ENCODE measurements at places on chromosomes 5 and 9. TPM values are rescaled to one million over a fixed set of nuclear protein-coding genes. Genes with fewer than 3 reads are reported as not detected.

GRCh38 chr9:84705128-84705527 is 35.6 kb downstream of the NTRK2 start:
- DNase-seq: no peak

DNA sequence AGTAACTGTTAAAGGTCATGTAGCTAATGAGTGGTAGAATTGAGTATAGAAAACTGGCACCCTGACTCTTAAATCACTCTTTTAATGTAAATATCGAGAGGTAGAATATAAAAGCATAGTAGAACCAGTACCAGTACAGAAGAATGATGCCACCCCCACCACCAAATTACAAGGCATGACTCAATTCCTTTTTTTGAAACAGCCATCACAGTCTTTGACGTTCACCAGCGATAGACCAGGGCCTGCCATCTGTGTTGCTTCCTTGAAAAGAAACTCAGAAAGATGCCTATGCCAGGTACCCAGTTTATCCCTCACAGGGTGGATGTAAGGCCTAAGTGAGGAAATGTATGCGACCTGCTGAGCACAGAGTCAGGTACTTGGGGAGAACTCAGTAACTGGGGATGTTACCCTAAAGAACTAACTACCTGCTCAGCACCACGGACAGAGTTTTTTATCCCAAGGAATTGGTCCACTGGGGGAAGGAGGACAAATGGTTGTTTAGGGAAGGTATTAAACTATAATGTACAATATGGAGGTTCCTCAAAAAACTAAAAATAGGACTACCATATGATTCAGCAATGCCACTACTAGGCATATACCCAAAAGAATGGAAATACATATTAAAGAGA is 116.5 kb downstream of the BRINP1 start:
- DNase-seq: no peak

GRCh38 chr9:127181595-127182190 is 59.3 kb upstream of the ANGPTL2 start:
- no peak for DNase-seq

GRCh38 chr9:18720691-18721090 is 246.7 kb downstream of the ADAMTSL1 start:
- DNase-seq: no peak

- no peak for DNase-seq
These were observed 20.3 kb downstream of the WHRN start for GRCh38 chr9:114484854-114485443.

Gene FGF18
- polyA plus RNA-seq: 0.46 TPM

Gene CNTNAP3
- polyA plus RNA-seq: not detected

Gene CA9
- polyA plus RNA-seq: 541 TPM

Gene TRIM14
- polyA plus RNA-seq: 4.7 TPM

GRCh38 chr5:30734118-30734517 is 459.4 kb upstream of the CDH6 start:
- DNase-seq: no peak

DNA sequence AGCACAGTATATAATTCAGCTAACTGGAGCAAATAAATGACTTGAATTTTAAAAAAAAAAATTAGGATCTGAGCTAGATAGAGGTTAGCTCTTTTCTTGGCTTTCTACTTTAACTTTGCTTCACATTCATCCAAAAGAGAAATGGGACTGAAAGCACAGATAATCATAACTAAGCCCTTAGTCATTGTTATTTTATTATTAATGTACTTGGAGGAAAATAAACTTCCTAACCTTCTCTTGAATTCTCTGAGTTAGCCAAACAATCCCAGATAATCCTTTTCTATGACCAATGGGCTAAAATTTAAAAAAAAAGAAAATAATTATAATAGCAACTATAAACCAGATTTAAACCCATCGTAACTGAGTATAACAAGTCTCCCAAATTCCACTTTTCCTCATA is 57.6 kb upstream of the RASA1 start:
- DNase-seq: no peak

Gene IFNA13
- not detected for polyA plus RNA-seq

GRCh38 chr9:18421391-18421790 is 52.6 kb upstream of the ADAMTSL1 start:
- no peak for DNase-seq

DNA sequence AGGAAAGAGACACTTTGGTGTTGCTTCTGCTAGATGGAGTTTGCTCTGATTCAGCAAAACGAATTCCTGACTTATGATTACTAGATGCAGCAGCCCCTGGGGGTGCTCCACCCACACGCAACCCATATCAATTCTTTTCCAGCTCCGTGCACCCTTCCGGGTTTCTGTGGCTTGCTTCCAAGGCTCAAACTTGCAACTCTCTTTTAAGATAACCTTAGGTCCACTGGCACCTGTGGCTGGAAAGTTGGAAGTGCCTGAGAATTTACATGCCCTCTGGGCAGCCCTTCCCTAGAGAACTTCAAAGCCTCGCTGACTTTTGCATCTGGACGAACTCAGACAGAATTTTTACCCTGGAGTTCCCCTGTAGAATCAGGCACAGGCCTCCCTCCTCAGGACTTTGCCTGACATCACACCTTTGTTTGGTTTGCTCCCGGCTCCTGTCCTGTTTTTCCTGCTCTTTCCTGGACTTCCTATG is 224.9 kb downstream of the SNX18 start:
- DNase-seq: peak; percentile 64

DNA sequence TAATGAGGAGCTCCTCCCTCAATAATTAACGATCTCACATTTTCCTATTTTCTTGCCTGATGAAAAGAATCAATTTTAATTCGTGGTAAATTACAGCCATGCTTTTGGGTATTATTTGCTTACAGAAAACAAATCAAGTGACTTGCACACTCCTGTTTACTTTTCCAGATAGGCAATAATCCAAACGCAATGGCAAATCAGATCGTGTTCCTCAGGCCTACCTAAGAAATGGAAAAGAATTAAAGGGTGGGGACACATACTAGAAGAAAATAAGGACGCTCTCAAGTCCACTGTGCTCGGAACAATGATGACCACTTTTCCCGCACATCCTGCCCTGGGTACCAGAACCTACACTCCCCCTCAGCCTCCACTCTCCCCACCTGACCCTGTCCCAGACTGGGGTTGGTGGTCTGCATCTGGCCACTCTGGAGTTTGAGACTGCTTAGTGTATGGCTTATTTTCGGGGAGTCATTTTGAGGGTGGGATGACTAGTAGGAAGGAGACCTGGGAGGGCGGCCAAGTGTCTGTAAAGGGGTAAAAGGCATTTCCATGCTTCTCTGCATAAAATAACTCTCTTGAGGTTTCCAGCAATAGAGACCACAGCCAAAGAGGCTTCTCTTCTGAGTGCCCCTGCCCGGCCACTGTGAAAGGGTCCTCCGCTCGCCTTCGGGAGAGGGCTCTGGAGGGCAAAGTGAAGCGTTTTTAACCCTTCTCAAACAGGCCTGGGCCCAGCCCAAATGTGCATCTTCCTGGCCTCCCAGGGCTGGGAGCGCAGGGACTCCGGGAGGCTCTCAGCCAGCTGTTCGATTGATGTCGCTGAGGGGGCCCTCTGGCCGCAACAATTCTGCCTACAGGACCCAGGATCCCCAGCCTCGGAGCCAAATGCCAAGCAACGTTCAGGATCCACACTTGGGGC is 4.5 kb upstream of the OTP start:
- DNase-seq: no peak

Gene C5
- polyA plus RNA-seq: 5.2 TPM

DNA sequence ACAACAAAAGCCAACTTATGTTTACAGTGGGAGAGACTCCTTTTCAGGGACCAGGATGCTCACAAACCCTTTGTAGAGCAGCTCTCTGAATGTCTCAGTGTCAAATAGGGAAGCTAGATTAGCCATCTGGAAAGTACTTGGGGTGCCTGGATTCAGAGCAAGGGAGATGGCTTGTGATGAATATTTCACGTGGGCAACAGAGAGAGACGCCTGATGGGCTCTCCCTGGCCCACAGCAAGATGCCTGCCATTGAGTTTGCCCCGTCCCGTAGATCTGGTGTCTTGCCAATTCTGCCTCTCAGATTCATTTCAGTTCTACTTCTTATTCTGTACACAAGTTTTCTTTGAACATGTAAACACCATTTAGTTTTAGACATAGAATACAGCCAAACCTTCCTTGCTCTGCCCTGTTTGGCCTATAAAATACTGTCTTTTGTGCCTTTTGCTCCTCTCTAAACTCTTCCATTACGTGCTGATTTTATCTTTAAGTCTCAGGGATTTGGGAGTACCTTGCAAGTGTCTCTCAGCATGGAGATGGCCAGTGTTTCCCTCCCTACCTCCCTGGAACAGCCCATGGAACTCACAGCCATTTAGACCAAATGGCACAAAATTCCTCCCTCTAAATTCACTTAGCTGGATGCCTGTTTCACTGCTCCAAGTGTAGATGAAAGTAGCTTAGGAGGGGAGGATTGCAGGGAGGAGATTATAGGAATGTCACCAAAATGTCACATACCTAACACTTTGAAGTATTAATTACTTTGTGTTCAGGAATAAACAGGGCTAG is 234.3 kb downstream of the SAXO1 start:
- no peak for DNase-seq

DNA sequence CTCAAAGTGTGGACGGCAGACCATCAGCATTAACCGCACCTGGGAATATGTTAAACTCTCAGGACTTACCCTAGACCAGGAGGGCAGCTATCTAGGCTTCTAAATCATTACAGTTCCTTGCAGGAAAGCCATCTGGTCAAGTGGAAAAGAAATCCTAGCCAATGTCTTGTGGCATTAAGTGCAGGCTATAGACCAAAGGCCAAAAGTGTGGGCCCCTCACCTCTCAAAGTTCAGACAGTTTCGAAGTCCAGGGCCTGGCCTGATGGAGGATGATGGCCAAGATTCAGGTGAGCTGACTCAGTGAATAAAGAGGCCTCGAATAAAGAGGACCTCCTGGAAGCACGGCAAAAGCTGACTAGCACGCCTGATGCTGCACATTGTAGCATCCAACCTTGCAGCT is 24.0 kb upstream of the PTPN3 start:
- DNase-seq: no peak

DNA sequence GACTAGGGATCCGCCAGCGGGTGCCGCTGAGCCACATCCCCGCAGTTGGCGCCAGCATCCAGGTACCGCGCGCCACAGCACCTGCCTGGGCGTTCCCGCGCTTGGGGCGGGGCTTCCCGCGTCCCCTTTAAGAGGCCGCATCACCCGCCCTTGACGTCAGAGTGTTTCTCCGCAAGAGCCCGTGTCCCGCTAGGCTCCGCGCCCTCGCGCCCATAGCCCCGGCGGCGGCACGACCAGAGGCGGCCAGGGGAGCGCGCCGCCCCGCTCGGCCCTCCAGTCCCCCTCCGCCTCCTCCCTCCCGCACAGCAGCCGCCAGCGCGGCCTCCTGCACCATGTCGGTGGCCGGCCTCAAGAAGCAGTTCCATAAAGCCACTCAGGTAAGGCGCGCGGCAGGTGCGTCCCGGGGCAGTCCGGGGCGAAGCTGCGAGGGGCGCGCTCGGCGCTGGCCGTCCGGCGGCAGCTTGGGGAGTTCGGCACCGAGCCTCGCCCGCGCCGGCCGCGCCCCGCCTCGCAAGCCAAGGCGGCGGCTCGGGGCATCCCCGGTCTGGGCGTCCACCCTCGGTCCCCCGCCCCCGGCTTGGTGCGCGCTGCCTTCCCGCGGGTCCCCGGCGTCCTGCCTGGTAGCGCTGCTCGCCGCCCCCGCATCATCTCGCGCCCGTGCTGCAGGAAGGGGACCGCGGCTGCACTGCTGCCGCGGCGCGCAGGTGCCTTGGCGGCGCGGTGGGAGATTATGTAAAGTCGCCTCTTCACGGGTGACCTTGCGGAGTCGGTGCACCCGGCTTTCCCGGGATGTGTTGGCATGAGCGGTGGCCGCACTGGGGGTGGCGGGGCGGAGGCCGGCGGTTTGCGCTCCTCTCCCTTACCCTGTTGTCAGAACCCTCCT is at the start of gene SH3GL2:
SH3GL2 (plus strand) TSS at position 156 of the 883 bp plus-strand sequence.
- peak; percentile 82 for DNase-seq

- no peak for DNase-seq
These were observed 59.4 kb downstream of the ROR2 start for GRCh38 chr9:91890662-91891061.

Gene NUTM2G
- not detected for polyA plus RNA-seq

GRCh38 chr5:142826741-142827492 is 56.7 kb downstream of the ARHGAP26 start:
- peak; percentile 69 for DNase-seq

Gene CDC20B
- not detected for polyA plus RNA-seq

- DNase-seq: no peak
These were observed 355.1 kb upstream of the RFX3 start for GRCh38 chr9:3880851-3881250.

DNA sequence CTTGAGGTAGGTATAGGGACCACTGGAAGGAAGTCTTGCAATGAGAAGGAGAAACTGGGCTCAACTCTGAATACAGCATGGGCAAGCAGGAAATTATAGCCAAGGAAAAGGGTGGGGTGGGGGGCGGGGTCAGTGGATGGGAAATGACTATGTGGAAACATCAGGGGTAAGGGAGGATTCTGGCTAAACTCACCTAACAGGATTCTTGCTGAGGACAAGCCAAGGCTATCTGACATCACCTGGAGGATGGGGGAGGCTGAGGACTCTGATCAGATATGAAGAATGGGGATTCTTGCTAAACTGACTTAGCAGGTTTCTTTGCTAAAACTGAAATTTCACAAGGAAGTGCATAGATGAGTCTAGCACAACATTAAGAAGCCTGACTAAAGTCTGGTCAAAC is 40.8 kb downstream of the CTSL start:
- no peak for DNase-seq

Gene NKD2
- polyA plus RNA-seq: 12.8 TPM

Gene PSMB7
- 213 TPM for polyA plus RNA-seq

GRCh38 chr5:137651022-137651421 is 84.9 kb downstream of the KLHL3 start:
- DNase-seq: no peak

Gene GABRP
- polyA plus RNA-seq: 1.2 TPM

DNA sequence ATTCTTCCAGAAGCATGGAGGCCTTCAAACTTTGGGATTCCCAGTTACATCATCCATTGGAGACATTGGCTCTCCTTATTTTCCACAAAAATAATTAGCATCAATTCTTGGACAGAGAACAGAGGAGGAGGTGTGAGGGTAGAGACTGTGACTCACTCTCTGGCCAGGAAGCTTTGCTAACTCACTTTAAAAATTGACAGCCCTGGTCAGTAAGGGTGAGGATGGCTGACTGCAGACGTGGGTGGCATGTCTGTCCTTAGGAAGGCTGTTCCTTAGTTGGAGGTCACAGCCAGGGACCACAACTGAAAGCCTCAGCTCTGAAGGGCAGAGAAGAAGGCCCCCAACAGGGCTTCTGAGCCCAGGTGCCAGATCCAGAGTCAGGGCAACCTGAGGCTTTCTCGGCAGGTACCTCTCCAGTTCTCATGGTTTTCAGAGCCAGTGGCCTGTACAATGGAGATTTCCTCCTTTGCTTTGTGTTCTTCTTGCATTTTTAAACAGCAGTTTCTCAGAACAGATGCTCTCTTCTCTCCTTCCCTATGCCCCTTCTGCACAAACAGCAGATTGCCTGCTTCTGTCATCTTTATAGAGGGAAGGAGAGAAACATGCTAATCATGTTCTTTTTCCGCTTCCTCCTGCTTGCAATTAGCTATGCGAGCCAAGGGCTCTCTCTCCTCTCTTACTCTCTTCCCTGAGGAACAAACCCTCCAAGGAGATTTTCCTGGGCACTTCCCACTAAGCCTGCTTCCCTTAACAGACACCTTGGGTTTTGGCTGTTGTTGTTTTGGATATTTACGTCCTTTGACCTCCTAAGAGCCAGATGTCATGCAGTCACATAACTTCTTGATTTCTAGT is 92.5 kb upstream of the ZNF366 start:
- no peak for DNase-seq

Gene COL23A1
- 0.56 TPM for polyA plus RNA-seq
